Activated CD8-positive, alpha-beta memory T cell treated with anti-CD3 and anti-CD28 coated beads for 1 hour (primary cell): ENCODE measurements at places on chromosomes 4 and X.

DNA sequence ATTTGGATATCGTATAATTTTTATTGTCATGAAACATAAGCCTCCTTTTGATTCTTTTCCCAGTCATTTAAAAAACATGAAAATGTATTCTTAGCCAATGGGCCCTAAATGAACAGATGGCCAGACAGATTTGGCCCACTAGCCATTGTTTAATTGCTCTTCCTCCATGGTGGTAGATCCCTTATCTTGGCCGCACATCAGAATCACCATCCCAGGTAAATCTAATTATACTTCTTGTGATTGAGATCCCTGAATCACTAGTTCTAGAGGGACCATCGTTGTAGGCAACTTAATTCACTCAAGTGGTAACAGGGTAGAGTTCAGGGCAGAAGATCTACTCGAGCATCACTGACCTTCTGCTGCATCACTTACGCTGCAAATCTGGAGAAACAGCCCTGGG, 24.1 kb upstream of the VCX3A start:
- DNase-seq, result no peak

DNA sequence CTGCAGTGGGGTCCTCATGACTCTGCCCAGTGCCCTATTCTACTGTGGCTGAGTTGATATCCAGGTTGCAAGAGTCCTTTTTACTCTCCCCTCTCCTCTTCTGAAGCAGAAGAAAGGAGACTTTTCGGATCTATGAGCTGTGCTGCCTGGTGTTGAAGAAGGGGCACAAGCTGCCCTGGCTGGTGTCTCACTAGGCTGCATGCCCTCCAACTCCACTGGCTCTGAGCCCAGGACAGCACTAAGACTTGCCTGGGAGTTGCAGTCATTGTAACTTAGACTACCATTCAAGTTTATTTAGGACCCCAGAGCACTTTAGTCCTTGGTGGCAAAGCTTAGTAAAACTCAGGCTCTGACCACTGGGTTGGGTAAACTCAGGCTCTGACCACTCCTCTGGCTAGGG, 89.4 kb downstream of the GABRB1 start:
- DNase-seq, result no peak

- no peak for DNase-seq
Observed at GRCh38 chr4:87838890-87839591, 6.3 kb downstream of the MEPE start.

- no peak for DNase-seq
Observed at GRCh38 chr4:177879851-177880250, 437.6 kb upstream of the AGA start.

DNA sequence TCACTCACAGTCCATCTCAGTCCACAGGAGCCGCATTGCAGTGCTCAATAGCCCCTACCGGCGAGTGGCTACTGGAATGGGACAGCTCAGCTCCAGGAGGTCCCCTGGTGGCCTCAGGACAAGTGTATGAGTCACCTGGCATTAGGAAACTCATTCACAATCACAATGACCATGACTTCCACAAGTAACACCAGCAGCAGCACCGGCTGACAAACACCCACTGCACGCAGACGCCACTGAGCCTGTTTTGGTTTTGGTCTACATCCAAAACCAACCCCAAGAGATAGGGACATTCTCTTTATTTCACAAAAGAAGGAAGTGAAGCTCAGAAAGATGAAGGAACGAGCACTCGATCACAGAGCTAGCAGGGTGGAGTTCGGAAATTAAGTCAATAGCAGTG, 8.1 kb downstream of the JAKMIP1 start:
- DNase-seq, result no peak

GRCh38 chrX:6199486-6199885, 29.2 kb downstream of the NLGN4X start:
- DNase-seq, result no peak

GRCh38 chr4:155559915-155560314, 106.7 kb upstream of the GUCY1A1 start:
- no peak for DNase-seq

DNA sequence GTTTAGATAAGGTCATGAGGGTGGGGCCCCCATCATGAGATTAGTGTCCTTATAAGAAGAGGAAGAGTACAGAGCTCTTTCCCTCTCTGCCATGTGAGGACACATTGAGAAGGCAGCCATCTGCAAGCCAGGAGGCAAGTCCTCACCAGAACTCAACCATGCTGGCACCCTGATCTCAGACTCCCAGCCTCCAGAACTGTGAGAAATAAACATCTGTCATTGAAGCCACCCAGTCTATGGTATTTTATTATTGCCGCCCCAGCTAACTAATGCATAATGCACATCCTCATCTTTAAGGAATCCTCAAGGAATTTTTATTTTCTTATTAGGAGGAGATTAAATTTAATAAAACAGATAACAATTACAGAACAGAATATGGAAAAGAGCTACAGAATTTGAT, 16.7 kb upstream of the EXOSC9 start:
- DNase-seq, result no peak

DNA sequence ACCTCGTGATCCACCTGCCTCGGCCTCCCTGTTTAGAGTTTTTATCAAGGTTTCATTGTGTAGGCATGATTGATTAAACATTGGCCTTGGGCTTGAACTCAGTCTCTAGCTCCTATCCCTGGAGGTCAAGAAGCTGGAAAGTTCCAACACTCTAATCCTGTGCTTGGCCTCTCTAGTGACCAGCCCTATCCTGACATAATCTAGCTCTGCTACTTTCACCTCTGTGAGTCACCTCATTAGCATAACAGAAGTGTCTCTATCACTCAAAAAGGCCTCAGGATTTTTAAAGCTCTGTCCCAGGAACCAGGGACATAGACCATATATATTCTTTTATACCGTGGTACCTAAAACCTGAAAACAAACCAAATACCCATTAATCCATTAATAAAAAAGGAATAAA, 377.5 kb downstream of the CENPC start:
- no peak for DNase-seq

DNA sequence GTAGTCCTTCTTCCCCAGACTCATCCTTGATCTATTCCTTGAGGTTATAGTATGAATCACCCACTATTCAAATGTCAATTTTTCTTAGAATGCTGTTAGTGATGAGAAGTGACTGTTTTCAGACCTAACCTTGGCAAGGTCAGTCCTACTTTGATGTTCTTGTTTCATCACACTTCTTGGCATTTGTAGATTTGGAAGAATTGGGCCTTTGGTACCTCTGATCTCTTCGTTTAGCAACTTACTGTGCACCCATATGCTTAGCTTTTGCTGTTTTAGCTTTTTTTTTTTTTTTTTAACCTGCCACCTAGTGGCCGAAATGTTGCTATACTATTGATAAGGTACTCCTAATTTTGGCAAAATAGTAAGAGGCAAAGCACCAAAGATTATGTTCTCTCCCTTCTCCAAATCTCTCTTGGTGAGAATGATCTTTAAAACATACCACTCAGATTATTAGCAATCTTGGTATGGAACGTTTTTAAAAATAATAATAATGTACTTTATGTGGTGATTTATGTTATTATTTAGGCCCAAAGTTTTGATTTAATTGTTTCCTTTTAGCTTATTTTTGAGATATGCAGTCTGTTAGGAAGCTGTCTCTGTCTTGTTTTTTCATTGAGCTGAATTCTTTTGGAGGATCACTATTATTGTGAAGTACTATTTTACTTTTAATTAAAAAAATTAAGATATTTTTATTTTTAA, 16.6 kb downstream of the DCK start:
- no peak for DNase-seq

DNA sequence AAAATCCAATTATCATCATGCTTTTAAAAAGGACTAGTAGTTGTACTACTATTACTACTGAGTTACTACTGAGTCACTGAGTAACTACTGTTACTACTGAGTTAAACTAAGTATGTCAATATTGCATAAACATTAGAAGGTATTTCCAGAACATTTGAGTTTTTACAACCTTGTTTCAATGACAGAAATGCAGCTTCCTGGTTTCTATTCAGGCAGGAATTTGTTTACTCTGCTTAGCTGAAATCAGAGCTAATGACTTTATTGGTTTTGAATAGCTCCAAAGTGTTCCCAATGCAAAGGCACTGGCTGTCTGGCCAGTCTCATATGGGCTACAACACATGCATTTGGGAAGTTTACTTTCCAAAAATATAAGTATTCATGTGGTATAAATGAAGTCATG, 12.0 kb downstream of the RPS6KA6 start:
- DNase-seq, result no peak

DNA sequence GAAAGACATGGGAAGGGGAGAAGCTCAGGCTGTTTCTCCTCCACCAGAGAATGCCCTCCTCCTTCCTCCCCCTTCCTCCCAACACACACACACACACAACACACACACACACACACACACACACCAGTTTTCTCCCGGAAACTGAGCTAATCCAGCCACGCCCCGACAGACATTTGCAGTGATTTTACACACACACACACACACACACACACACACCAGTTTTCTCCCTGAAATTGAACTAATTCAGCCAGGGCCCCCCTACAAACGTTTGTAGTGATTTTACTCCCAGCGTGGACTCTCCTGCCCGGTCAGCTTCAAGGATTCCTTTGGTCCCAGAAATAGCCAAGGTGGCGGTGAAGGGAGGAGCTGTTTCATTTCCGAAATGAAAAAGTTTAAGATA, 32.9 kb upstream of the STX18 start:
- no peak for DNase-seq

GRCh38 chr4:2007804-2008670, 737 bp downstream of the NELFA start:
- no peak for DNase-seq

DNA sequence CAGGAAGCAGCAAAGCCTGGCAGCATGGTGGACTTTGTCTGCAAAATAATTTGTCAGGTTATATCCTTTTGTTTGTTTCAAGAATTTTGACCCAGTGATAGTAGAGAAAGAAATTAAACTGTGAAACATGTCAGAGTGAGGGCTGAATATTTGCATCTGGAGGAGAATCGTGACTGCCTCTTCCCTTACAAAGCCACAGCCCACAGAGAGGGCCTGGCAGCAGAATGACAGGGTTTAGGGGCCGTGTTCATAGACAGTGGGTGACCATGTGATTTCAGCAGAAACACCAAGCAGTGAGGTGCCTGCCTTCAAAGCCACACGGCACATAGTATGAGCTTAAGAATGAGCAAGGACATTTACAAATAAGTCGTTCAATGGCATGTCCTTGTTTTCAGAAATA, 24.4 kb upstream of the PLAC8 start:
- no peak for DNase-seq

GRCh38 chr4:143699331-143700045, 987 bp downstream of the FREM3 start:
- DNase-seq, result no peak

DNA sequence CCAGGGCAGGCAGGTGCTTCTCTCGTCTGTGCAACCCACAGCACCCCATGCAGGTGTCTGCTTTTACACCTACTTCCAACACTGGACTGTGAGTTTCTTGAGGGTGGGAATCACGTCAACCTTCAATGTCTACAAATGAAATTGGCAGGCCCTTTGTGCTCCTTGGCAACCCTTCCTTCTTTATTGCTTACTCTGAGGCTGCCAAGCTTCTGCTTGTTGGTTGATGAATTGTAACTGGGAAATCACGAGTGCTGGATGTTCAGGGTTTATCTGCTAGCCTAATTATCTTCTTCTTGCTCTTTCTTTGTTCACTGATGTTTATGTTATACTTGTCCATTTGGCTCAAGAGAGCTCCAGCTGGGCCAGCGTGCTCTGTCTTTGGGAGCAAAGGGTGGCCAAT, 2.5 kb upstream of the DGAT2L6 start:
- no peak for DNase-seq

- DNase-seq, result no peak
Observed at GRCh38 chr4:110630688-110631402, 8.0 kb upstream of the PITX2 start.

GRCh38 chr4:173527103-173527891, 2.7 kb downstream of the HAND2 start:
- no peak for DNase-seq

GRCh38 chr4:36317721-36318120, 36.3 kb downstream of the DTHD1 start:
- no peak for DNase-seq

DNA sequence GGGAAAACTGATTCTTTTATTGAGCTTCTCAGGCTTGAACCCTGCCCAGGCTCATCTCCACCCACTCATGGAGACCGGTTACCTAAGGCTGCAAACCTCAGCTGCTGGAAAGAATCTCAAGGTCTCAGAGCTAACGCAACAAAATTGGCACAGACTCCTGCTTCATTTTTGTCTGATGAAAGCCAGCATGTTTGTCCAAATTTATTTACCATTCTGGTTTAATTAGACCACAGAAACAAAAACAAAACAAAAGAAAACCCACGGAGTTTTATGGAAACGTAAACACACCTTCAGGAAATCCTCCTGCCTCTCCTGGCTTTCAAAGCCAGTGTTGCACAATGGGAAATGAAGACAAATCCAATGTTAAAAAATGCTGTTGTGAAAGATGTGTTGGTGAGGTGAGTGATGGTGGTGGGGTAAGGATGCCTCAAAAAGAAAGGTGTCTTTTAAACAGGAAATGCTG, 56.4 kb upstream of the PDLIM3 start:
- no peak for DNase-seq

DNA sequence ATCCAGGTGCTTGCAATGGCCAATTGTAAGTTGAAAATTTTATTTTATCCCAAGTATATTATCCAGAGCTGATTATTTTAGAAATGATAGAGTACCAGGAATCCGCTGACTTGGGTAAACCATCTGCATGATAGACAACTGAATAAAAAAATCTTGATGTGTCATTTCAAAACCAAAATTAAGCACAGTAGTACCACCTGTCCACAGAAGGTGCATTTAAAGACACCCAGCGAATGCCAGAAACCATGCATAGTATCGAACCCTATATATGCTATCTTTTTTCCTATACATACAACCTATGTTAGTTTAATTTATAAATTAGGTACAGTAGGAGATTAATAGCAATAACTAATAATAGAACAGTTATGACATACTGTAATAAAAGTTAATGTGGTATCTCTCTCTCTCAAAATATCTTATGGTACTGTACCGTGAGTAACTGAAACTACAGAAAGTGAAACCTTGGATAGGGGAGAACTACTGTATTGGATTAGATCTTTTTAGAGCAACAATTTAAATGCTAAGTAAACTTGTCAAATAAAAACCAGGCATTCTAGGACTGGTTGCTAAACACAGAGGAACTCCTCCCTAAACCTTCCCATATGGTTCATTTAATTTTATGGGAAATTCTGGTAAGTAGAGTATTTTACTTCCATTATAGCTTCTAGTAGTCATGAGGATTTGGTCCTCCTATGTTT, 6.2 kb downstream of the NEIL3 start:
- no peak for DNase-seq

DNA sequence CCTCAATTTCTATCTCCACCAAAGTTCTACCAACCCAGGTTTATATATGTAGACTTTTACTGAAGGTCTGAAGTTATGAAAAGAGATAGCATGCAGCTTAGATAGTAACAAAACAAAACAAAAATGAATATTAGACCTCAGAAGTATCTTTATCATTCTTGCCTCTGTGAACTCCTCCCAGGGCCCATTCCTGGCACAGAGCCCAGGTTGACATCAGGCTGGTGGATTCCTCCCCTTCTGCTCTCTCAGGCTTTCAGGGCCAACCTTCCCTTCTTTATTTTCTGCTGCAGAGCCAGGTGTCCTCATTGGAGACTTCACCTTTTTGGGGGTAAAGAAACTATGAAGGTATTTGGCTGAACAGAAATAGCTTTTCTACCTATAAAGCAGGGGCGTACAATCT, 112.8 kb upstream of the PITX2 start:
- DNase-seq, result no peak
